ENCODE measurements at places on chromosomes 2 and 18.

- DNase-seq: no peak
Observed at GRCh38 chr2:45532181-45532580, 78.9 kb downstream of the SRBD1 start.

GRCh38 chr2:30769891-30770462 lies 37.3 kb downstream of the CAPN13 start:
- DNase-seq: no peak

- no peak for DNase-seq
Observed at GRCh38 chr18:80196528-80197320, 50.6 kb downstream of the PARD6G start.

DNA sequence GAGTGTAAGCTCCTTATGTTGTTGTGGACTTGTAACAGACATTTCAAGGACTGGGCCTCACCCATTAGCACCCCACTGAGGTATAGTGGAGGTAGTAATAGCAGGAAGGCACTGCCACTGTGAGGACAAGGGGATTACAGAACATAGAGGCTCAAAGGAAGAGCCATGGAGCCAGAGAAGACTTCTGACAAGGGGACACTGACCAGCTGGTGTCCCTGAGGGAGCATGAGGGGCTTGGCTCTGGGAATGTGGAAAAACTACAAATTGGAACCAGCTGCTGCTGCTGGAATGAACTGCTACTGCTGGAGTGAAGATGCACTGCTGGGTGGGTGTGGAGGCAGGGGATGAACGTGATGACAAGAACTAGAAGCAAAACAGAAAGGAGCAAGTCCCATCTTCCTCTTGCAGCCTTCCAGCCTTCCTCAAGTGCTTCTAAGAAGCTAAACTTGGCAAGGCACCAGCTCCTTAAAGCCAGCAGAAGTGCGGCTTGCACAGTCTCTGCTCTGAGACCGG lies 167.3 kb upstream of the NOSTRIN start:
- no peak for DNase-seq

GRCh38 chr2:24432121-24432520 lies 58.9 kb upstream of the NCOA1 start:
- no peak for DNase-seq

GRCh38 chr2:118112771-118113334 lies 24.6 kb downstream of the INSIG2 start:
- no peak for DNase-seq

DNA sequence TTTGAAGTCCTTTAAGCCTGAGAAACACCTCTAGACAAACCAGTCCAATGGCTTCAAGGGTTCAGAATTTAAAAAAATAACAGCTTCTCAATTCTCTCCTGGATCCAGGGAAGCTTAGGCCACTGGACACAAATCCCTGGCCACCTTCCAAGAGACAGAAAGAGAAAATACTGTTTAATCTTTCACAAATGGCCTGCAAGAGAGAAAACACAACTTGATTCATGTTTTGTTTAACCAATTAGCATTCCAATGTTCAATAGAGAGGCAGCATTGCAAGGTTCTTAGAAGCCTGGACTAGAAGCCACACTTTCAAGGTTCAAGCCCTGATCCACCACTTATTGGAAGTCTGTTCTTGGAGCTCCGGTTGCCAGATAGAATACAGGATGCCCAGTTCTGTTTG lies 109.0 kb upstream of the PARD3B start:
- DNase-seq: no peak

All from stimulated activated CD4-positive, alpha-beta T cell treated with anti-CD3 and anti-CD28 coated beads, Interleukin-12 subunit alpha, Interleukin-12 subunit beta, amount 100 ng/mL, for 4 hours (primary cell).